ENCODE measurements at places on chromosomes 16 and 17.

DNA sequence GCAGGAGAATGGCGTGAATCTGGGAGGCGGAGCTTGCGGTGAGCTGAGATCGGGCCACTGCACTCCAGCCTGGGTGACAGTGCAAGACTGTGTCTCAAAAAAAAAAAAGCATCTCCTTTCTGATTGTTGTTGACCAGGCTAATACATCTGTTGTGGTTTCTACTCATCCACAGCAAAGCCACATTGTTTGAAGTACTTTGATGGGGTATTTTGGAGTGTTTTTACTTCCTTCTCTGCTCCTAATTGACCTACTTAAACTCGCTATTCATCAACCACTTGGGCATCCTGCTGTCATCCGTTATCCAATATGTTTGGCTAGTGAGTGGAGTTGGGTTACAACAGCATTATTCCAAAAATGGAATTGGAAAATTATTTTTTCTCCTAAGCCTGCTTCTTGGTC is 3.5 kb upstream of the CDC27 start:
- DNase-seq = peak; percentile 87

GRCh38 chr16:10965440-10966061 is 21.2 kb downstream of the CLEC16A start:
- no peak for DNase-seq

DNA sequence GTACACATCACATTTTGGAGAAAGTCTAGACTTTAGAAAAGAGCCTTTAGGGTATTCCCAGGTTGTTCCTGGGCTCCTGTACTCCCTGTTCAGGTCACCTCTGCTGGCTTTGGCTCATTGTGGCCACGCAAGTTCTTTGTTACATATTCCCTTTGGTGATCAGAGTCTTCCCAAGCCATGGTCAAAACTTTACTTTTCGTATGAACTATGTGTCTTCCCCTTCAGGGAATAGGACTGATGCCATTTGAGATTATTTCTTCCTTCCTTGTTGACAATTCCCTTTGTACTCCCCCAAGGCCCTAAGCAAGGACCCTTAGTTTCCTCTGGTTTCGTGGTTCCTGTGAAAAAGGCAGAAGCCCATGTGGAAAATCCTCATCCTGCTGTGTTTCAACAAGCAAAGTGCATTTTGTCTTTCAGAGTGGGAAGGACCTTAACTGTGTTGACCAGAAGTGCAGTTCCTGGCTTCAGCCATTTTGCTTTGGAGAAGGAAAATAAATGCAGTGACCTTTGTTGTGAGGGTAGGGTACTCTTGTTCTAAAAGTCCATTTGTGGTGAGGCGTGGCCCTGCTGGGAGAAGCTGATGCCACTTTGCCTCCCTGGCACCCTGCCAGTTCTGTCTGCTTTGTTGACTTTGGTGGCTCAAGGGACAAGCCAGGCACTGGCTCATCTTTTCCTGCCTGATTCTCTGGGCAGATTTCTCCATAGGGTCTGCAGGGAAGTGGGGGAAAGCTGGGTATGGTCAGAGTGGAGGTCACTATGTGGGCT is 55.1 kb downstream of the ZNRF1 start:
- DNase-seq = peak; percentile 85

DNA sequence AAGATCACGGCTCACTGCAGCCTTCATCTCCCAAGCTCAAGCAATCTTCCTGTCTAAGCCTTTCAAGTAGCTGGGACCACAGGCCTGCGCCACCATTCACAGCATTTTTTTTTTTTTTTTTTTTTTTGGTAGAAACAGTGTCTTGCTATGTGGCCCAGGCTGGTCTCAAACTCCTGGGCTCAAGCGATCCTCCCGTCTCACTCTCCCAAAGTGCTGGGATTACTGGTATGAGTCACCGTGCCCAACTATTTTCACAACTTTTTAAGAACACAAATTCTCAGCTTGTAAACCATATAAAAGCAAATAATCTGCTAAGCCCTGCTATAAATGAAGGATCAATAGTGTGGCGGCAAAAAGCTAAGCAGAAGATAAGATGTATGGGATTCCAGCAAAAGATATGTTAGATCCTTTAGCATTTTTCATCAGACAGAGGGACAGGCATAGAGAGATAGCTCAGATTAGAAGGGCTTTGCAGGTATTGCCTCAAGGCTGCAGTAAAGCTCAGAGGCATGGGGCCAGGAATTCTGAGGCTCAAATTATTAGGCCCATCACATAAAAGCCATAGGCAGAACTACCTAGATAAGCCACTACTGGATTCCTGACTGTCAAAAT is 55.1 kb downstream of the EMP2 start:
- no peak for DNase-seq

GRCh38 chr17:67421869-67422273 is 44.8 kb downstream of the PITPNC1 start:
- peak; percentile 52 for DNase-seq

GRCh38 chr17:51748749-51749604 is 409.5 kb downstream of the CA10 start:
- DNase-seq = no peak

DNA sequence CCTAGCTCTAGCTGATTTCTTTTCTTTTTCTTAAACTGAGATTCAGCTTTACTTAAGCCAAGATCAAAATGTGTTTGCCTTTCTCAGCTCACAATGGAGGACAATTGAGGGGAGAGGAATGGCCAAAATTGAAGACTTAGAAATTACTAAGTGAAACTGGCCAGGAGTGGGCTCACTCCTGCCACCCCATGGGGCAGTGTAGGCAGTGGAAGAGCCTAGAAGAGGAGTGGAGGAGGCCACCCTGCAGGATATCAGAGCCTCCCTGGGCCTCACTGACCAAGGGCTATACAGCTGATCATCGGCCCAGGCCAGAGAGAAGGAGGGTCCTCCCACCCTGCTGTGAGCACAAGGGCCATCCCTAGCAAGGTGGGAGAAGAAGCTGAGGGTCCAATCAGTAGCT is 119.8 kb downstream of the CCT6B start:
- no peak for DNase-seq

DNA sequence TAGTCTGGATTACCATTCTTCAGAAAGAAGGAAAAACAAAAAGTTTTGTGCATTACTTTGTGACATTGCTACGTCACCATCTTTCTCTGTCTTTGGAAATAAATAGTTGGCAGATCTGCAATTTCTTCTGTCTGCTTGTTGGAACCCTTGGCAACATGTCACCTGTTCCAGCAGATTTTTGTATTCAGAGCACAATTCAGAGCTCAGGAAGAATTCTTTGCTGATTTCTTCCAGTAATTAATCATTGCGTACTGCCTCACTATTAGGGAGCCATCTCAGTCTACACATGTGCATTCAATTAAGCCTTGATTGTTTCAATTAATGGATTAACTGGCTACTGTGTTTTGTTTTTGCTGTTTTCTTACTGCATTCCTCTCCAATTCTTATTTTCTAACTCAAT is 467.2 kb downstream of the CDH8 start:
- no peak for DNase-seq

GRCh38 chr16:24188751-24189318 is 67.3 kb upstream of the CACNG3 start:
- DNase-seq = no peak

GRCh38 chr17:44878627-44879221 is 20.5 kb downstream of the EFTUD2 start:
- no peak for DNase-seq

DNA sequence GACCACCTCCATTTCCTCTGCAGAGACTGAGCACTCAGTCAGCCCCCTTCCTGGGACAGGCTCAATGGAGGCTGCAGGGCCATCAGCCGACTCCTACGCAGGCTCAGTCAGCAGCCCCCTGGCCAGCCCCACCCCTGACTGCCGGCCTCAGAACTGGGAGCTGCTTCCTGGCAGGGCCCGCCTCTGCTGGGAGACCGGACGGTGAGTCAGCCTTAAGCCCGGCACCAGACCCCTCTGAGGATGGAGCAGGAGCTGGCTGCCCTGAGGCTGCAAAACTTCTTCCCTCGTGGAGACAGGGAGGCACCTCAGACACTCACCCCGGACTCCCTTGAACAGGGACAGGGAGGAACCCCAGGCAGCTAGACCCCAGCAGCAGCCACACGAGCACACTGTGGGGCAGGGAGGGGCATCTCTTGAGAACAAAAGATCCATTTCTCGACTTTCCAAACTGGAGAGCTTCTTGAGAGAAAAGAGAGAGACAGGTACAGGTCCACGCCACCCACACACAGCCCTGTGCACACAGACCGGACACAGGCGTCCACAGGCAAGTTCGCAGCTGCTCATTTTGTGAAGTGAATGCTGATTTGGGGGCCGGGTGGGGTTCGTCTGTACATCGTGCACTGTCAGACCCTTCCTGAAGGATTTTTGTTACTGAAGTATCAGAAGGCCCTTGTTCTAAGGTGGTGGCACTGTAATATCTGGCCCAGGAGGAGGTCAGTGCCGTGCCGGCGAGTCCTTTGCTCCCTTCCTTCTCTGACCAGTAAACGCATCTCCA is 1.3 kb upstream of the TUBB3 start:
- peak; percentile 37 for DNase-seq

DNA sequence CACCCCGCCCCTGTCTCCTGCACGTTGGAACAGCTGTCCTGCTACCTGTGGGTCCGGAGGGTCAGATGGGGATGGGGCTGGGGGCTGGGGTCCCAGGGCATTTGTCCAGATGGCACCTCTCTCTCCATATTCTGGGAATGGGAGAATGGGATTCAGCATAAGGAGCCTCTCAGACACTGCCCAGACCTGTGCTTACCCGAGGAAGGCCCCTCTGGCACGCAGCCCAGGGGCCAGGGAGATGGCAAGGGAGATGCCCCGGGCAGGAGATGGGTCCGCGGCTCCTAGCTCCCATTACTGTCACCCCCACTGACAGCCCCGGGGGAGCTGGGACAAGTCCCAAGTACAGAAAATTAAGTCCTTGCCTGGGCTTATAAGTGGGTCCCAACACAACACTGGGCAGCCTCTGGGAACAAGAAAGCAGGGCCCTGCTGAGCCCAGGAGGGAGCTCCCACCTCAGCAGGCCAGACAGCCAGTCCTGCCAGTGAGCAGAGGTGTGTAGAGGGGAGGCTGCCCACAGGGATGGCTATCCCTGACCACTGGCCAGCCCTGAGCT is 1.8 kb downstream of the VASN start:
- DNase-seq = no peak

DNA sequence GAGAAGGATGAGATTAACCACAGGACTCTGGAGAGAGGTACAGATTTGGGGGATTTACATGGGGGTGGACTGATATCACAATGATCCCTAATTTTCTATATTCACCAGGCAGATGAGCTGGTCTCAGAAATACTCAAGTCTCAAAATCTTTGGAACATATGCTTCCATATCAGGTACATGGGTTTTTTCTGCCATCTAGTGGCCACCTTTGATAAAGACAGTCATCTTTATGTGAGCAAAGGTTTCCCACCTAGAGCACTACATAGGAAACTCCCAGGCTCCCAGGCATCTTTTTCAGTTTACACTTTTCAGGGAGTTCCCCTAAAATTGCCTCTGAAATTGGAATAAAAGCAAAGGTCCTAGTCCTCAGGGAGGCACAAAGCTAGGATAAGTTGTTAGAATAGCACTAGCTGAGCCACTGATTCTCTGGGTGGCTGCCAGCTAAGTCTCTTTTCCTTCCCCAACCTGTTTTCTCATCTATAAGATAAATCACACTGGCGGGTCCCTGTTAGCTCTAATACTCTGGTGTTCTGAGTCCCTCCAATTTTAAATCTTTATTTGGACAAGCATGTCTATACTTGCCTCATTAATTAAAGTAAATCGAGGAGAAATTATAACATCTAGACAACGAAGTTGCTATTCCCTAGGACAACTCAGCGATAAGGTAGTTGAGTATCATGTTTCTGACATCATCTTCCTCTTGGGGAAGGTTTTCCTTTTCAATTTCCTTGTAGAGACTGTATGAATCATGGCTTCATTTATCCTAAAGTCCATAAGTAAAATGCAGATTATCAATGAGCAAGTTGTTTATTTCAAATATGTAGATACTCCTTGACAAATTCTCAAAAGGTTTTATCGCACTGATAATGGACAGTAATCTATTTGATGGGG is 19.0 kb upstream of the MON1B start:
- DNase-seq = peak; percentile 60

DNA sequence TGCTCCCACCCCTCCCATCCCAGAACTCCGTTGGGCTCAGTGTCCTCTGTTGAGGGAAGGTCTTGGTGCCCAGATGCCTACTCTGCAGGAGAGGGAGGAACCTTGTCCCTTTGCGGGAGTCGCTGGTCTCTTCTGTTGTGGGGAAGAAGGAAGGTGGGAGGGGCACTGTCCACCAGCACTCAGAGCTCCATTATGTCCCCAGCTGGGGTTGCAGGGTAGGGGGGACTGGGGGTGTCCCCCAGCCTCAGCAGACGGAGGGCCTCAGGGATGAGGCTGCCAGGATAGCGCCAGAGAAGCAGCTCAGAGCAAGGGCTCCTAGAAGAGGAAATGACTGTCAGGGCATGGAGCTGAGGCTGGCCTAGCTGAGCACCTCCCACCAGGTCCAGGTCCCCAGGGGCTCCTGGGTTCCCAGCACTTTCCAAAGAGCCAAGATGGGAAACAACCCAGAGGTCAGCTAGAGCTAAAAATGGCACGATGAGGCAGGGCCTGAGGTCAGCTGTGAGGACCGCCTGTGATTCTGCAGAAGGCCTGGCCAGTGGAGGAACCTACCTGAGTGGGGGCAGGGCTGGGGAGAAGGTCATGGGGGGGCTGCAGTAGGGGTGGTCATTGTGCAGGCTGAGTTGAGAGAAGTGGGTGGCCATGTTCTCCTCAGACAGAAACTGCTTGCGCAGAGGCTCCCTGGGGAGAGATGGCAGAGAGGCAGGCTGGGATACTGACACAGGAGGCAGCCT is 893 bp downstream of the HCFC1R1 start:
- no peak for DNase-seq

GRCh38 chr17:62707425-62707739 is 79.9 kb downstream of the MRC2 start:
- no peak for DNase-seq

DNA sequence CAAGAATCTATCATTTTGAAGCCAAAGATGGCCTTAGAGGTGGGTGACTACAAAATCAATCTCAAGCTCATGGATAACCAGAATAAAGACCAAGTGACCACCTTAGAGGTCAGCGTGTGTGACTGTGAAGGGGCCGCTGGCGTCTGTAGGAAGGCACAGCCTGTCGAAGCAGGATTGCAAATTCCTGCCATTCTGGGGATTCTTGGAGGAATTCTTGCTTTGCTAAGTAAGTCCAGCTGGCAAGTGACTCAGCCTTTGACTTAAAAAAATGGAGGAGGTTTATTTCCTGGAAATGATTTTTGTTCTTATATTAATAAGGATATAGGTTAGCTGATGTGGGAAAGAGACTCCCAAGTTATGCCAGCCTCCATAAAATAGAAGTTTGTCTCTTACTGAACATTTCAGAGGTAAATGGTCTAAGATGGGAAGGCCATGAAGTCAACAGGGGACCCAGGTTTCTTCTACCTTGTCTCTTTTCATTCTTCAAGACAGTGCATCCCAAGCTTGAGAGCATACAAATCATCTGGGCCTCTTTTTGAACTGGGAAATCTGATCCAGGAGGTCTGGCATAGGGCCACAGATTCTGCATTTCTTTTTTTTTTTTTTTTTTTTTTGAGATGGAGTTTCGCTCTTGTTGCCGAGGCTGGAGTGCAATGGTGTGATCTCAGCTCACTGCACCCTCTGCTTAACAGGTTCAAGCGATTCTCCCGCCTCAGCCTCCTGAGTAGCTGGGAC is 19.8 kb upstream of the TANGO6 start:
- DNase-seq = no peak

- no peak for DNase-seq
Measured at GRCh38 chr17:36726199-36726598, 124.8 kb downstream of the MRM1 start.

- no peak for DNase-seq
Measured at GRCh38 chr17:45282683-45283644, 21.1 kb upstream of the SPATA32 start.

- DNase-seq = no peak
Measured at GRCh38 chr17:5557485-5557884, 26.8 kb downstream of the NLRP1 start.
